ENCODE measurements at places on chromosomes 12 and 14.

GRCh38 chr12:124737040-124737419, 126.6 kb downstream of the SCARB1 start:
- DNase-seq, result no peak

GRCh38 chr12:76252031-76252430, 96.2 kb downstream of the BBS10 start:
- no peak for DNase-seq

DNA sequence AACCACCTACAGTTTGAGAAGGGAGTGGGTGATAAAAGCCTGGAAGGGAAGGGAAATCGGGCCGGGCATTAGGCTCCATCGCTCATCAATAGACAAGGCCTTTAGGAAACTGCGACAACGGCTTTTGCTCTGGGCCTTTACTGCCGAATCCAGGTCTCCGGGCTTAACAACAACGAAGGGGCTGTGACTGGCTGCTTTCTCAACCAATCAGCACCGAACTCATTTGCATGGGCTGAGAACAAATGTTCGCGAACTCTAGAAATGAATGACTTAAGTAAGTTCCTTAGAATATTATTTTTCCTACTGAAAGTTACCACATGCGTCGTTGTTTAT, 261 bp upstream of the RNU7-1 start:
- DNase-seq, result peak; percentile 90

GRCh38 chr12:91413581-91414546, 231.2 kb upstream of the DCN start:
- DNase-seq, result no peak

DNA sequence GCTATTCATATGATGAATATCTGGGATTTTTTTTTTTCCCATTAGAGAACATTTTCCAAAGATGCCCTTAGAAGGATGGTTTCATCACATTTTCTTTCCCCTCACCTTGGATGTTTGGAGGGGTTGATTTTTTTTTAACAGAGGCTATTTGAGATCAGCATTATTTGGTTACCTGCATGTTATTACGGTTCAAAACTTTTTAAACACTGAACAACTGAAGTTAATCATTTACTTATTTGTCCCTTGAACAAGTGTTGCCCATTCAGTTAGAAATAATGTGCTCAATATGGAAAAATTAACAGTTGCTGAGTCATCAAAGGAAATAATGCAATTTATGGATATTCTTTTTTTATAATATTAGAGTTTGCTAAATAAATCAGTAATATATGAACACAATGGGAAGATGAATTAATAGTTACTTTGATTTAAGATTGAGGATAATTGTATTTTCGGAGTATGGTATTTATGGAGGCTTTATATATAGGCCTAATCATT, 26.7 kb downstream of the CNTN1 start:
- DNase-seq, result no peak

DNA sequence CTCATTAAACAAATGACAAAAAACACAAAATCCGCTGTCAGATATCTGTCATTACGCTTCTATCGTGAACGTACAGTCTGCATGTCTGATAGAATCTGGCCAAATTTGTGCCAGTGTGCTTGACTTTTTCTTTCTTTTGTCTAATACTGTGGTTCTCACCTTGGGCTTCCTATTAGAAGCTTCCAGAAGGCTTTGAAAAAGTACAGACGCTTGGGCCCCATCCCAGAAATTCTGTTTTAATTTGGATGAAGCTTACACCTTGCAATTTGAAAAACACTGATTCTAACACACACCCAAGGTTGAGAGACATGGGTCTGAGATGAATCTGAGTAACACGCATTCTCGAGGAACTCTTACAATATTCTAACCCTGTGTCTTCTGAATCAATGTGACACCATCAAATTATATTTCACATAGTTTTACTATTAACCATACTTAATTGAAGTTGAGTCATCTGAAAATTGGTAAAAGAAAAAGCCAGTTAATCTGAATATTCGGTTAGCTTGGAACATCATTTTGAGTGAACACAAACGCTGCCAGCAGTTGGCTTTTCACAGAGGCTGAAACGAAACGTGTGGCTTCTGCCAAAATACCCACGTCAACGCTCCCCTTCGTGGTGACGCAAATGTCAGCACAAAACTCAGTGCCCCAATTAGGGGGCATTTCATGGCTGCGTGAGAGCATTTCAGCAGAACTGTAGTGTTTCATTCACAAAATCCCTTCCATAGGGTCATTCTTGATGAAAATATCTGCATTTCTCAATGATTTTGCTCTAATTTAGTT, 420.5 kb downstream of the TMEM132D start:
- no peak for DNase-seq

- no peak for DNase-seq
Observed at GRCh38 chr14:69002069-69002468, 23.0 kb upstream of the ACTN1 start.

DNA sequence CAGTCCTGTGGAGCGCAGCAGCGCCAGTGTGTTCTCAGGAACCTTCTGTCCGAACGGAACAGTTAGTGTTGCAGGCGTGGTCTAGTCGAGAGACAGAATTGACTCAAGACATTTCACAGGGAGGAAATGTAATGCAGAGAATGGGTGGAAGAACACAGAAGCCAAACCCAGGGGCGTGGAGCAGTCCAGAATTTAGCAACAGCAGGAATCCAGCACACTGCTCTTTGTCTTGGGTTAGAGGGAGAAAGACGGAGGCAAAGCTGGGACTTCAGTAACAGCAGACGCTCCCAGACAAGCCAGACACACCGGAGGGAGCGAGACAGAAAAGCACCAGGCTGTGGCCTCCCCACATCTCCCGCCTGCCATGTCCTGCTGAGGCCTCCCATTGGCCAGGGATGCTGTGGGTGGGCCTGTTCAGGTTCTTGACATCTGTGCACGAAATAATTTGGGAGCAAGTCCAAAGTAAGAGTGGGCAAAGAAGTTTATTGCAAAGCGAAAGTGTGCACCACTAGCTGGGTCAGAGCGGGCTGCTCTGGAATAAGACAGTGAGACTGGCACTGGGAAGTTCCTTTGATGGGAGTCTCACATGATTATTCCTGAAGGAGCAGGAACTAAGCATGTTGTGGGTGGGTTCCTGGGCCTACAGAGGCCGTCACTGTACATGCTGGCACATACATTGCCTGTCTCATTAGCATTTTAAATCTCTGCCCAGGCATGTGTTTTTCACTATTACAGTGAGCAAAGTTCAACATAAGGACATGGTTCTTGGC, 339.3 kb upstream of the SFSWAP start:
- no peak for DNase-seq

- DNase-seq, result no peak
Observed at GRCh38 chr14:55749946-55750345, 169.9 kb downstream of the KTN1 start.

DNA sequence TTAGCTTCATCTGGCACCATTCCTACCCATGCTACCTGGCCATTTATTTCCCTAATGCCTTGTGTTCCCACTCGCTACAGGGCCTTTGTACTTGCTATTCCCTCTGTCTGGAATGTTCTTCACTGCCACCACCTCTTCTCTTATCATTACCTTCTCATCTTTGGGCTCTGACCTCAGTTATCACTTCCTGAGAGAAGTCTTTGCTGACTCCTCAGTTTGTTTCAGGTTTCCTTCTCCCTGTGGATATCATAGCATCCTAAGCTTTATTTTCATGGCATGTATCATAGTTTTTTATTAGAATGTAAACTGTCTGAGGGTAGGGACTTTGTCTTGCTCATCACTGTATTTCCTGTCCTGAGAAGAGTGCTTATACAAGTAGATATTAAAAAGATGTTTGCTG, 29.7 kb downstream of the SPATS2 start:
- DNase-seq, result no peak

DNA sequence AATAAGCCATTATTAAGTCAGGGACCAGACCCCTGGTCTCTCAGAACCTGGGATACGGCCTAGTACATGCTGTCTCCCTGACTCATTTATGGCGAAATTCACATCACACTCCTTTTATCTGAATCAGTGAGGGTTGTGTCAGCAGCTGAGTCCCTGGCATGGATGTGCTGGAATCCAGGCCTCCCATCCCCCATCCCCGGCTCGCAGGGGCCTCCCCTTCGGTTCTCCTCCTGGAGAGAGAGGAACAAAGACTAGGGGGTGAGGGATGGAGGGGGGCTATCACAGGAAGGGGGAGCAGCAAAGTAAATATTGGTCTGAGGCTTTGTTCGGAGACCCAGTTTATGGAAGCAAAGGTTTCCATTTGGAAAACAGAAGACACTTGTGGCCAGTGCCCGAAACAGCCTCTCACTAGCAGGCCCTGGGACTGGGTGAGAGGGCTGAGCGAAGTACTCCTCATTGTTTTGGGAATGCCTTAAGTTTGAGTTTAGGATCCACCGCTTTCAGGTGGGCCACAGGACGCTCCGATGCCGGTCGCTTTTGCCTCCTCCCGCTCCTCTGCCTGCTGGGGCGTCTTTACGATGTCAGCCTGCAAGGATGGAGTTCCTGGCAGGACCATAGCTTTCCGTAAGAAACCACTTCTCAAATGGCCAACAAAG, 145.0 kb downstream of the PRKCH start:
- no peak for DNase-seq

DNA sequence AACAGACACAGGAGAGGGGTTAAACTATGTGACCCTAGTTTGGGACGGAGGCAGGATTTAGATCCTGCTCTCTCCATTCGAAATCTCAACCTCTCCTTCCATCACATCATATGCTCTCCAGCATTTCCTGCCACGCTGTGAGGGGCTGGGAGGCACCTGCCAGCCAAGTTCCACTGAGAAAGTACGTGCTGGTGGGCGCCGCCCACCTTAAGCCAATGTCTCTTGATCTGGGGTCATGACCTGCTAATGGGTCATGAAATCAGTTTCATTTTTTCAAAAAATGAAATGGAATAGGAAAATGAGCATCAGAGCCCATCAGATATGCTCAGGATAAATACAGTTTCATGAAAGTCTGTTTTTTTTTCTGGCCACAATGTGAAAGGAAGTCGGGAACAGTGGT, 7.2 kb downstream of the MCRS1 start:
- no peak for DNase-seq

DNA sequence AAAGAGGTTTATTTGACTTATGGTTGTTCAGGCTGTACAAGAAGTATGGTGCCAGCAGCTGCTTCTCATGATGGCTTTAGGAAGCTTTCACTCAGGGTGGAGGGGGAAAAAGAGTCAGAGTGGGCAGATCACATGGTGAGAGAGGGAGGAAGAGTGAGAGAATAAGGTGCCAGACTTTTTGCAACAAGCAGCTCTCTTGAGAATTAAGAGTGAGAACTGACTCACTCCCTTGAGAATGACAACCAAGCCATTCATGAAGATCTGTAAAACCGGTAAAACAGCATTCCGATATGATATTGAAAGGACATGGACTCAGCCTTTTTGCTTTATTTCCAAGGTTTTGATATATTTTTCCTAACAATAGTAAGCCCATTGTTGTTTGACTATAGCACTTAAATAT, 501.2 kb downstream of the GALC start:
- no peak for DNase-seq

DNA sequence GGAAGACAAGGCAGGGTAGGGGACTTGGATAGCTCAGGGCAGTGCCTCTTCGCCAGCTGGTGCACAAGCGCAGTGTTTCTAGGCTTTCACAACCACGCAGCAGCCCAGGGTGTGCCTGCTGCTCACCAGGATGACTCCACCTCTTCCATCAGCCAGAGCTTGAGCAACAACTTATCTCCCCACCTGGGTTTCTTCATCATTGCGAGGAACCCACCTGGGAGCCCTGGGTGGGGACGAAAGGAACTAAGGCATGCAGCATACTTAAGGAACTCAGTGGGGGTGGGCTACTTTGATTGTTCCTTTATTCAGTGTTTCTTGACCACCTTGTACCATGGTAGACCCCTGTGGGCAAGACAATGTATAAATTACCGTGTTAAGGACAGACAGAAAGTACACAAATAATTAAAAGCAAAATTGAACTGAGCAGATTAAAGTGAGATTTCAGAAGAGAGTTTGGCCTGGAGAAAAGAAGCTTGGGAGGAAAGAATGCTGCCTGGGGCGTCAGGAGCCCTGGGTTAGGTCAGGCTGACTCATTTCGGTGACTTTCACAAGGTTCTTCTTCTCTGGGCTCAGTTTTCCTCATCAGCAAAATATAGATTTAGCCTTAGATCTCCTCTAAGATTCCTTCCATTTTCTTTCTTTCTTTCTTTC, 22.9 kb downstream of the KRT18 start:
- DNase-seq, result no peak

DNA sequence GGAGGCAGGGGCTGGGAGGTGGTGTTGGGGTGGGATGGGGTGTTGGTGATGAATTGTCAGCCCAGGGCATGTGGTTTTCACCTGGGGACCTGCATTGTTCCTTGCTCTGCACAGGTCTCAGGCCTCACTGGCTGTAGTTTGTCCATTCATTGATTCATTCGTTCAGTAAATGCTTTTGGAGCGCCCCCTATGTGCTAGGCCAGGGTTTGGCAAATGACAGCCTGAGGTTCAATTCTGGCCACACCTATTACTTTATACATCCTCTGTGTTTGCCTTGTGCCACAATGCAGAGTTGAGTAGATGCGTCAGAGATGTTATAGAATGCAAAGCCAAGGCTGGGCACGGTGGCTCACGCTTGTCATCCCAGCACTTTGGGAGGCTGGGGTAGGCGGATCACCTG, 4.7 kb downstream of the ADCK1 start:
- peak; percentile 14 for DNase-seq

DNA sequence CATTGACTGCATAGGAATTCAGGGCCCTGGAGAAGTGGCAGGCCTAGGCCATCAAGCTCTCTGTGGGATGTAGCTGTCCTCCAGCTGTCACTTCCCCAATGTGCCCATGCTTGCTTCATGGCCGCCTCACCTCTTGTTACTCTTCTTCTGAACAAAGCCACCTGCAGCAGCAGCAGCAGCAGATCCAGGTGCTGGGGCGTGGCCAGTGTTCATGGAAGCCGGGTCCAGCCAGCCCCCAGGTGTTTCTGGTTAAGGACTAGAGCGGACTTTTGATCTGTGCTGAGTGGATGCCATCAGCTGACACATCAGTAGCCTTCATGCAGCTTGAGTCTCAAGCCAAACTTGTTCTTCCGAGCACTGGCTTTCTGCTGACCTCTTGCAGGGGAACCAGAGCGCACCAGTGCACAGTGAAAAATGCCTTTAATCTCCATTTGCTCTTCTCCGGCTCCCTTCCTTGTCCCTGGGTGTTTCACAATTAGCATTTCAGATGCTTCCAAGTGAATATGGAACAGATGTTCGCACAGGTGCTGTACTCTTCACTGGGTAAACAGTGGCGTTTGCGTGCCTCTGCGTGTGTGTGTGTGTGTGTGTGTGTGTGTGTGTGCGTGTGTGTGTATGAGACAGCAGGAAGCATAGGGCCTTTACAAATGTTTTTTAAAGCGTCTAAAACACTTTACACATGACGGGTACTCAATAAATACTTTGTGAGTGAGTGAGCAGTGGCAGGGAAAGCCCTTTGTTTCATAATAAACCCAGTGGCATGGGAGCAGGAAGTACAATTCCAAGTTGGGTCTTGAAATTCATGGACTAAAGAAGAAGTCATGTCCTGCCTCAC, 20.1 kb downstream of the TPCN1 start:
- DNase-seq, result no peak

- DNase-seq, result no peak
Observed at GRCh38 chr12:3200032-3200617, 122.9 kb downstream of the TSPAN9 start.

GRCh38 chr14:61749867-61750266, 12.4 kb upstream of the SNAPC1 start:
- no peak for DNase-seq
